Fibroblast of skin of right quadriceps (primary cell): ENCODE measurements at places on chromosomes 11 and 22.
A peak's percentile ranks its signal among the peaks of the same experiment; 100 is the strongest.

- DNase-seq = no peak
Measured at GRCh38 chr22:39995393-39996252, 869 bp downstream of the FAM83F start.

- DNase-seq = no peak
Measured at GRCh38 chr11:2997406-2997805, 5.3 kb upstream of the NAP1L4 start.

DNA sequence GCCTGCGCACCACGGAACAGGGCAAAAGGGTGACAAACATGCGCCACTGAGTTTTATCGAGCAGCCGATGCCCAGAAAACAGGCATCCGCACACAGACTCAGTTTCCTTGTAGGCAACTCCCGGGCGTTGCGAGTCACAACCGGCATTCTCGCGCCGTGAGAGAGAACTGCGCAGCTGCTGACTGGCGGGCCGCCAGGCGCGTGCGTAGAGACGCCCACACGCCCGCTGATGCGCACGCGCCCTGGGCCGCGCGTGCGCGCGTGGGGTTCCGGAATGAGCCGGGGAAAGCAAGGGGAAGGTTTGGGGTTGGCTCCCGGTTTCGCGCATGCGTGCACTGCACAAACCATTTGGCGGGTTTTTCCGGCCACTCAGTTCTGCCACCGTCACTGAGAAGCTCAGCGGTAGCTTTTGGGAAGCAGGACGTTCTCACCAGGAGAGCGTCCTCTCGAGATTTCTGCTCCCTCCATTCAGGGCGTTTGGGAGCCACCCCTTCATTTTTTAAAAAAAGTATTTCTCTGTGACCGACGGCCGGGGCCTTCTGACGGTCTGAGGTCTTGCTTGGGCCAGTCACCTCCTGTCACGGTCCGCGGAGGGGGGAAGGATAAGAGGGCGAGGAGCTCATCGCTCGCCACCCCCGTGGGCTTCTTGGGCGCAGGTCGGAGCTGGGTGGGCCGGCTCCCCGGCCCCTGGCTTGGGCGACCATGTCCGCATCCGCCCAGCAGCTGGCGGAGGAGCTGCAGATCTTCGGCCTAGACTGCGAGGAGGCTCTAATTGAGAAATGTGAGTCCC, at the start of gene POLA2:
Gene POLA2, plus strand, starts transcription at position 372 of the 790 bp plus-strand sequence. Its CDS starts 331 bp downstream, at position 703.
- peak; percentile 96 for DNase-seq

DNA sequence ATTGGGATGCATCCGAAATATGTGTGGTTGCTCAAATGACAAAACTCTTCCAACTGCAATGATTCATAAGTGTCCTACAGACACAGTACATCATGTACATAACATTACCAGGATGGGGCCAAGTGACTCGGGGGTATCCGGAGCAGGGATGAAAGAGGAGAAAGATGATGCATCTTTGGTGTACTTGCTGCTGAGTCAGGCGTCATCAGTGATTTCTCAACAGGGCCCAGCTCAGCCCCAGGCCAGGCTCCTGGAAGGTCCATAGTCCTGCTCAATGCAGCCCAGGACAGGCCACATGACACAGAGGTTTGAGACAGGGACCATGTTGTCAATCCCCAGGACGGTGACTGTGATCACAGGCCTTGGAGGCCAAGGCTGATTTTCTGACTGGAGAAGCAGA, 59.3 kb downstream of the GGTLC2 start:
- peak; percentile 9 for DNase-seq

GRCh38 chr11:101686514-101686913, 102.7 kb upstream of the TRPC6 start:
- DNase-seq = peak; percentile 70

DNA sequence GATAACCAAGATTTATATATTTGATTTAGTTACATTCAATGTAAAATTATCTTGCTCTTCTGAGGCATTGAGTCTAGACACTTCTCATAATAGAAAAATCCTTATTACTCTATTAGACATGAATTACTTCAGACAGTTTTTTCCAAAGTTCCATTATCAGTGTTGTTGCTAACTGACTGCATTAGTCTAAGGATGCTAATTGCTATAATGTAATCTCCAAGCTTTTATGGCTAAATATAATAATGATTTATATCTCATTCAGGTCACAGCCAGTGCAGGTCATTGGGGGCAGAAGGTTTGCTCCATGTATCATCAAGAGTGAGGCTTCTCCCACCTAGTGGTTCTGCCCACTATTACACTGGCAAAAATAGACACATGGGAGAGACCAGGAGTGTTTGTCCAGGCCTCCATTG, 377.2 kb upstream of the DDI1 start:
- no peak for DNase-seq

DNA sequence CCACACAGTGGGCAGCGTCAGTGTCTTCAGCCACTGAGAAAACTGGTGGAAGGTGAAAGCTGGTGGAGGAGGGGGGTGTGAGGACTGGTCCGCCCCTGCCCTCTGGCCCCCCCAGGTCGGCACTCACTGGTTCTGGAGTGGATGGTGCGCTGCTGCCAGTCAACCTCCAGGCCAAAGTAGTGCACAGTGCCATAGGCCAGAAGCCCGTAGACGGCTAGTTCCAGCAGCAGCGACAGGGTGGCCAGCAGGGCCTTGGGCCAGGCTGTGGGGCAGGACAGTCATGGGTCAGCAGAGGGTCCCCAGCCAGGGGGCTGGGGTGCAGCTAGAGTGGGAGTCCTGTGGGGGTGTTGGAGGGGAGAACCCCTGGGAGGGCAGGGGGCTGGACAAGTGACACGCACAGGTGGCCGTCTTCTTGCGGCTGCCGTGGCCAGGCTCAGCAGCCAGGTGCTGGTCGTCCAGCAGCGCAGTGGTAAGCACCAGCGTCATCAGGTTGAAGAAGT, 2.2 kb downstream of the LMF2 start:
- DNase-seq = no peak

GRCh38 chr11:14015711-14016110, 53.2 kb downstream of the SPON1 start:
- DNase-seq = peak; percentile 16

GRCh38 chr22:37751449-37752188, 54.8 kb downstream of the TRIOBP start:
- DNase-seq = no peak

DNA sequence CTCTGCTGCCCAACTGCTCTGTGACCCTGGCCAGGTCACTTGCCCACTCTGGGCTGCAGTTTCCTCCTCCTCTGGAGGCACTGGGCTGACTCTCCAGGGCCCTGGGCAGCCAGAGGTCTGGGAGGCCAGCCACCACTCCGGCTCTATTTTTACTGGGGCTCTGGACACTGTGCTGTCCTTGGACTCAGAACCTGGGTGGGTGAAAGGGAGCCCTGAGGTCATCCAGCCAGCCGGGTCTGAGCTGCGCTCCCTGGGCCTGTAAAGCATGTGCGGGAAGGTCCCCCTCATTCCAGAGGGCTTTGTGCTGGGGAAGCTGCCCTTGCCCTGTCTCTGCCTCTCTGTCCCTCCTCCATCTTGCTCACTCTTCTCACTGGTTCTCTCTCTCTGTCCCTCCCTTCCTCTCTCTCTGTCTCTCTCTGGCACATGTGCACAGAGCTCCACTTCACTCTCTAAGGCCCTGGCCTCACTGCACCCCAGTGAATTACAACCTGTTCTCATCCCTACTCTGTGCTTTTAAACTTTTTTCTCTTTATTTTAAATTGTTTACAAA, 24.6 kb downstream of the MB start:
- no peak for DNase-seq

- no peak for DNase-seq
Measured at GRCh38 chr22:24216541-24217209, 28.2 kb downstream of the GGT5 start.

DNA sequence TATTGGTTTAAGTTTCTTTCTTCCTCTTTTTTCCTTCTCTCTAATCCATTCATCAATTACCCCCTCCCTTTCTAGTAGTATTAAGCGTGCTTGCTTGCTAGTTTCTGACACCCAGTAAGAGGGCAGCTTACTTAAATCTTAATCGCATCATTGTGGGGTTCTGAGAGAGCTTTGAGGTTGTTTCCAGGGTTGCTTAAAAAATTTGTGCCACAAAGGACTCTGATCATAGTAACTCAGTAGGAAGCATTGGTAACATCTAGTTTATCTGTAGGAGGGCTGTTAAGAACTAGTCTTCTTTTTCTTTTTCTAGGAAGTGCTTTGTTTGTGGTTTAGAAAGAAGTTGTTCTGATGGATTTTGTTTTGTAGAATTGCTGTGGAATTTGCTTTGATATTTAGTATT, 45.3 kb downstream of the TMEM135 start:
- DNase-seq = no peak

DNA sequence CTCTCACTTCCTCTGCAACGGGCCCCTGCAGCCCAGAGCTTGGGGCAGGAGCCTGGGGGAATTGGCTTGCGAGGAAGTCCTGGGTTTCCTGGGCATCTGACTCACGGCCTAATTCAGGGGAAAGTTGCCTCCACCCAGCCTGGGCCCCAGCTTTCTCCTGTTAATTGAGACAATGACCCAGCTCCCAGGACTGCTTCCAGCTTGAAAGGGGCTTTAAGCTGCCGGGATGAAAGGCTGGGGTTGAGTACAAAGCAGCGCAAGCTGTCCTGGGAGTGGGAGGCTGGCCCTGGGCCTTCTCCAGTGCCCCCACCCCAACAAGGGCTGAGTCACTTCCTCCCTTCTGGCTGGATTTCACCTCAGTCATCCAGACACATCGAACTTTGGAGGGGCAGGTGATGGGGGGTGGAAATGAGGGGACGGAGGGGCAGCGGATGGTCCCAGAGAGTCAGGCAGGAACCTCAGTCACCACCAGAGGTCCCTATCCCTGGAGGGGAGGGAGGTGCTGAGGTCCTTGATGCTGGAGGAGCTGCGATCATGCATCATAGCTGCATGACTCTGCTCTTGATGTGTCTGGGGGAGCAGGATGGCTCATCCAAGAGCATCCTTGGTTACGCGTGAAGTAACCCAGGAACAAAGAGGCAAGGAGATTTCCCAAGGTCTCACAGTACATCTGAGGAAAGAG, 30.1 kb upstream of the OAF start:
- peak; percentile 79 for DNase-seq

- DNase-seq = no peak
Measured at GRCh38 chr11:111512296-111513239, at the start of gene BTG4. Gene BTG4, minus strand, starts transcription at chr11:111512386. Its CDS starts 13,610 bp downstream, at chr11:111498776.

DNA sequence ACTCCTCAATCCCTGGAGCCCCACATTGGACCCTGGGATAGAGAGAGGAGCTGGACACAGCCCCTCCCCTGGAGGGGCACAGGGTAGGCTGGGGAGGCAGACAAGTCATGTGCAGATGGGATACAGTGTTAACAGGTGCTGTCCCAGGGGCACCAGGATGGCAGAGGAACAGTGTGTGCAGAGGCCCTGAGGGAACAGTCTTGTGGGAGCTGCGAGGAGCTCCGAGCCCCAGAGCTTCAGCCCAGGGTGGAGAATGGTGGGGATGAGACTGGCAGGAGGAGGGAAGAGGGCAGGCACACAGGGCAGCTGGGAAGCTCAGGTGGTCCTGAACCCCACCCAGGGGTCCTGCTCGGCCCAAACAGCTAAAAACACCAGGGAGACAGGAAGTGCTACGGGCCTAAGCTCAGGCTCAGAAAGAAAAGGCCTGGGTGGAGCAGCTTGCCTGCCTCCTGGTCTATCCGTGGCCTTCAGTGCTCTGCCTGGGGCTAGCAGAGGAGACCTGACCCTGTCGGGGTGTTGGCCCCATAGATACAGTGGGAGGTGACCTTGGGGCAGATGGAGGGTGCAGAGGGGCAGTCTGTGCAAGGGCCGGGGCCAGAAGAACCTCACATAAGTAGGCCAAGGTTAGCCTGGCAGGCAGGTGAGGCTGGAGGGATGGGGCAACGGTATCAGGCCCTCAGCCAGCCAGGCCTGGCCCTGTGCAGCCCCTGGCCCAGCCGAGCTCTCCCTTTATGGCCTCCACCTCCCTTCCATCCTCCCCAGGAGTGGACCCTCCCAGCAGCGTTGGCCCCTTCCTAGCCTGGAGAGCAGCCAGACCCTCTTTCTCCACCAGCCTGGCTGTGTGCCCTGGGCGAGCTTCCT, 15.4 kb downstream of the CAPN5 start:
- no peak for DNase-seq

DNA sequence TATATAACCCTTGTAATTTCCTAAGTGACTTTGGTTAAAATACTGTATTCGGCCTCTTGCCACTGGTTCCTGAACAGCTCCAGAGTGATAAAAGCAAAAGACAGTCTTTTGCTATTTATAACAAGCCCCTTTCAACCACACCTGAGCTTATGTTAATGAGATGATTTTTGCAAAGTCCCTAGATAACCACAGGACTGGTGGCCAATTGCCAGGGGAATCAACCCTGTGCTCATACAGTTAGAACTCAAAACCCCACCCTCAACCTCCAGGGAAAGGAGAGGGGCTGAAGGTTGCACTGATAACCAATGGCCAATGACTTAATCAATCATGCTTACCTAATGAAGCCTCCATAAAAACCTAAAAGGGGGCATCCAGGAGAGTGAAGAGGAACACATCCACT, 77.9 kb downstream of the SIK3 start:
- DNase-seq = no peak

GRCh38 chr11:1651411-1651980, 21.9 kb downstream of the KRTAP5-5 start:
- DNase-seq = no peak

DNA sequence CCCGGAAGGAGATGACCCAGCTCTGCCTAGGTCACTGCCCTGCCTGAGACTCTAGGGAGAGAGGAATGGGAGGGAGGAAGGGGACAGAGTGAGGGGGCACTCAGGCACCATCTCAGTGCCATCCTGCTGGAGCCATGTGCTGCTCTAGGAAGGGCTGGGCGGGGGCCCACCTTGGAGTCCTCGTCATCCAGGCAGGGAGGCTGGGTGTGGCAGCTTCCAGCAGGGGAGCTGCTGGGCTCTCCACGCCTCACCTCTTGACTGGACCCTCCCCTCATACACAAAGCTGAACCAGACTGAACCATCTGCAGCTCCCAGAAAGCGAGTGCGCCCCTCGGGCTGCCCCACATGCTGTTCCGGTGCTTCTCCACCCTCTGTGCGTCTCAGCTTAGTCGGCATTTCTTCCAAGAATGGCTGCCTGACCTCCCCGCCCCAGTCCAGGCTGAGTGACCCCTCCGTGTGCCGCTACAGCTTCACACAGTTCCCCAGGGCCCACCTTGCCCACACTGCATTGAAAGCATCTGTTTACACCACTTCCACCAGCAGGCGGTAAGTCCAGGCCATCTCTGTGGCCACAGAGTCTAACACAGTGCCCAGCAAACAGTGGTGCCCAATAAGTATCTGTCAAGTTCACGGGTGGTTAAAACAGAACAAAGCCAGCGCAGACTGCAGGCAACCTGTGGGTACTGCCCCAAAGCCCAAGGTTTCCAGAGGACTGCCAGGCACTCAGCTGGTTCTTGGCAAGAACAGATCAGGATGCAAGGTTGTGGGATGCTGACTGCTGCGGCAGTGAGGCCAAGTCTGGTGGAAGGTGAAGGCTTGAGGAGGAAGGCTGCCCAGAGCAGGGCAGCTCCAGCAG, 9.4 kb upstream of the TRIM29 start:
- no peak for DNase-seq

DNA sequence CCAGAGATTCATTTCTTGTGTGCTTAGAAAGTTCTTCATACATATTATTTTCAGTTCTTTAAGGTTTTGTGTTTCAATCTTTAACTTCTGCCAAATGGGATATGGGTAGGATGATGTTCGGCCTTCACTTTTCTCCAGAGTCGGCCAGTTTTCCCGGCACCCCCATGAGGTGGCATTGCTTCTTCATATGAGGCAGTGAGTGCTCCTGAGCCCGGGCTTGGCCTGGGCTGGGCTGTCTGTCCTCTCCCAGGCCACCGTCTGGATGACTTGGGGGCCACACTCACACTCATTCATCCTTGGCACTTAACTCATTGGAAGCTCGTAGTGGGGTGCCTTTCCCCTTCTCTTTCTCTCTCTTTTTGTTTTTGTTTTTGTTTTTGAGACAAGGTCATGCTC, 23.8 kb downstream of the FADS2 start:
- no peak for DNase-seq
